Fibroblast of skin of left quadriceps (primary cell): ENCODE measurements at places on chromosomes 4 and X.

DNA sequence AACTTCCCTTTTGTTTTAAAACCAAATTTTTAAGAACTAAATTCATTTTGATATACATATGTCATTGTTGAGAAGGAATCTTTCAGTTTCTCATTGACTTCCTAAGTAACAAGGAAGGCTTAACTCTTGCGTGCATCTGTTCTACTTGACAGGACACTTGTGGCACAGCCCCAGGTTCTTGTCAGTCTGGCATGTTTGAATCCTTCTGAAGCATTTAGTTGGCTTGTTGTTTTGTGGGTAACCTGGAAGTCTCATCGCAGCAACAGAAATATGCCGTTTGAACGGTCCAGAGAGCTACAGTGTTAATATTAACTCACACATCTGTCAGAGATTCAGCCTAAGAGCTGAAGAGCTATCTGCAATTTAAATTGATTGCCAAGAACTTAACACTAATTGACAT, 76.0 kb downstream of the GLRA3 start:
- no peak for DNase-seq

DNA sequence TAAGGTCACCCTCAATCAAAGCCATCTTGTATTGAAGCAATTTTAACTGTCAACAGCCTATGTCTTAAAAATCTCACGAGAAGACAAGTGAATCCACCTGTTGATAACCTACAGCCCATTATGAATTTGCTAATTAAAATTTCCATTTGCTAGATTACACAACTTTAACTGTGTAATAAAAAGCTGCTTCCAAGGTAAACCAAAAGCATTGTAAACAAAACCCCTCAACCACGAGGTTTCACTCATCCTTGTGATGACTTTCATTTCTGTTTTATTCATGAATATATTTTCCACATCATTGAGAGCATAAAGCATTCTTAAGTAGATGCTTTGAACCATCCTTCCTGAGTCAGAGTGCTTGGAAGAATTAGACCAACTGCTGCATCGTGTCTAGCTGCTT, 217.5 kb upstream of the GYPA start:
- no peak for DNase-seq

- DNase-seq = peak; percentile 71
Observed at GRCh38 chr4:189202182-189202868, 738.3 kb upstream of the FRG1 start.

- no peak for DNase-seq
Observed at GRCh38 chr4:77899607-77900006, 37.0 kb downstream of the MRPL1 start.

- no peak for DNase-seq
Observed at GRCh38 chr4:92447255-92447905, 143.6 kb downstream of the GRID2 start.

DNA sequence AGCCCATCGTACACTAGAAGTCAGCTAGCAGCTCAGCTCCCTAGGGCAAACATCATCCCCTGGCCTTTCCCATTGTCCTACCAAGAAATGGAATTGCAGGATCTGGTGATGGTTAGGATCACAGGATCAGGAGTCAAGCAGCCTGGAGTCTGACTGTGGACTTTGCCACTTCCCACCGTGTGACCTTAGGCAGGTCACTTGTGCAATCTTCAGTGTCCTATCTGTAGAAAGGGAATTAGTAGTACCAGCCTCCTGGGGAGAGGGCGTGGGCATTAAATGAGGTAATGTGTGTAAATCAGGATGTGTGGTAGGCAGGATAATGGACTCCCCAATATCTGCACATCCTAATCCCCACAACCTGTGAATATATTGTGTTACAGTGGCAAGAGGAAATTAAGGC, 38.6 kb upstream of the APLN start:
- no peak for DNase-seq
